Left hindlimb (tissue), 1 donor: ENCODE measurements at places on chromosomes 12 and 14.

GRCh38 chr12:5081016-5081415, 37.3 kb downstream of the KCNA5 start:
- no peak for DNase-seq

DNA sequence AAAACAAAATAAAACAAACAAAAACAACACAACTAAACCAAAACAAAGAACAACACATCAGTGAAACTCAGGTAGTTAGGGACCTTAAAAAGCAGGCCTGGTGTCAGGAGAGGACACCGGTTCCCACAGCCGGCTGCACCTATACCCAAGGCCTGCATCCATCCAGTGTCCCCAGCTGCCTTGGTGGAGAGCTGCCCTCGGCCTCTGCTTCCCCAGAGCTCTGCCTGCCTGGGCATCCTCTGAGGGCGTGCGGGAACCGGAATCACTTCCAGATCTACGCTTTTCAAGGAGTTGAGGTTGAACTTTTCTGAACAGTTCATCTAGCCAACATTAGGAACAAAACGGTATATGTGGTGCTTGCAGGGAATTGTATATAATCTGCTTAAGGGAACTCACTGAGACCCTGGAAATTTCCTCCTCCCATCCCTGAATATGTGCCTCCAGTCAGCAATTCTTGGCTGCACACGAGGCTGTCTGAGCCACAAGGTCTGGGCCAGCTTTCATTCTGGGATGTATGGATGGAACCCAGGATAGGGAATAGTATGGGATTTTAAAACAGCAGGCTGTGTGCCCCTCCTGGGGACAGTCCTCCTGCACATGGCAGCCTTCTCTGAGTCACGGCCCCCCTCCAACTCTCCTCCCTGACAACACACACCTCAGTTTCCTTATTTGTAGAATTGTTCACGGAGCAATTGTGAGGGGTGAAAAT, 319.0 kb upstream of the RTL1 start:
- peak; percentile 52 for DNase-seq

DNA sequence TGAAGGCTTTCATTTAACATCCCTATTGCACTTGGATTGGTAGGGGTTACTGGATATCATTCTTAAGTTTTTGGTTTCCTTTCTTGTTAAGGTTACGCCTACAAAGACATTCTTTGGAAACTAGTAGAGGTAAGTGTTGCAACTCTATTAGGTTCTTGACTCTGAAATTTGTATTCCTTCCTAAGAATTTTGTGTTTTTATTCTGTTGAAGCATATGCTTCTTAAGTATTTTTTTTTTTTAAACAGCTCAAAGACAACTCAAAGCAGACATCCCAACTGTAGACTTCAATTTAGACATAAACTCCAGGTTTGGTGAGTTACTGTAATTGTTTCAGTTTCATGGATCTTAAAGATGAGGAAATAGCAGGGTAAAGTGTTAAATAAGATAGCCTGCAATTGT, 1.1 kb upstream of the RBMS2 start:
- DNase-seq = no peak

GRCh38 chr12:44875417-44875953, 630 bp downstream of the NELL2 start:
- peak; percentile 28 for DNase-seq

- DNase-seq = no peak
Measured at GRCh38 chr14:56724013-56724412, 86.3 kb downstream of the OTX2 start.

DNA sequence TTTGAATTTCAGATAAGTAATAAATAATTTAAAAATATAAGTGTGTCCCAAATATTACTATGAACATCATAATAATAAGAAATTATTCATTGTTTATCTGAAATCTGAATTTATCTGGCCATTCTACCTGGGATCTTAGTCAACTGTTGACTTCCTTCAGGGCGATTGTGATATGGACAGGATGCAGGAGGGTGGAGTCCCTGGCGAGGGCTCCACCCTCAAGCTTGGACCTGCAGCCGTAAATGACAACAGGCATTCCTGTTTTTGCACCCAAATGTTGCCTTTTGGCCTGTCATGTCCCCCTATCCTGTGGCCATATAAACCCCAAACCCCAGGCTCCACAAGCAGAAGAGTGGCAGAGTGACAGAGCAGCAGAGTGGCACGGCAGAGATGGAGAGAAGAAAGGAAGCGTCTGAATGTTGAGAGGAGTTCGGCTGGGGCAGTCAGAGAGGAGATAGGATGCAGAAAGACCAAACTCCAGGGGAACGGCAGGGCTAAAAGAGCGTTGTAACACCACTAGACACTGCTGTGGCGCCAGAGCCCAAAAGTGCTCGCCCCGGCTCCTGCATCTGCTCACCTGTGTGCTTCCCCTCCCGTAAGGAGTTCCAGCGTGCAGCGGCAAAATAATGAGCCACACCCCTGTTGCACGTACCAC, 39.4 kb upstream of the FUT8 start:
- DNase-seq = no peak

DNA sequence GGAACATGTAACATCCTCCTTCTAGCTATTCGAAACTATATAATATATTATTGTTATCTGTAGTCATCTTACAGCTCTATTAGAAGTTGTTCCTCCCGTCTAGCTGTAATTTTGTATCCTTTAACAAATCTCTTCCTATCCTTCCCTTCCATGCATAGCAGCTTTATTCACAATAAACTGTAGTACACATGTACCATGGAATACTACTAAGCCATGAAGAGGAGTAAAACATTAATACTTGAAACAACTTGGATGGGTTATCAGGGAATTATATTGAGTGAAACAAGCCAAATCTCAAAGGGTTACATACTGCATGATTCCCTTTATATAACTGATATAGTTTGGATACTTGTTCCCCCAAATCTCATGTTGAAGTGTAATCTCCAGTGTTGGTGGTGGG, 33.9 kb upstream of the STK38L start:
- no peak for DNase-seq

- no peak for DNase-seq
Measured at GRCh38 chr12:2429032-2429431, 365.7 kb upstream of the FKBP4 start.

- peak; percentile 59 for DNase-seq
Measured at GRCh38 chr14:68727315-68728047, 65.4 kb downstream of the ZFP36L1 start.

GRCh38 chr12:124449623-124450375, 117.6 kb downstream of the NCOR2 start:
- DNase-seq = no peak

DNA sequence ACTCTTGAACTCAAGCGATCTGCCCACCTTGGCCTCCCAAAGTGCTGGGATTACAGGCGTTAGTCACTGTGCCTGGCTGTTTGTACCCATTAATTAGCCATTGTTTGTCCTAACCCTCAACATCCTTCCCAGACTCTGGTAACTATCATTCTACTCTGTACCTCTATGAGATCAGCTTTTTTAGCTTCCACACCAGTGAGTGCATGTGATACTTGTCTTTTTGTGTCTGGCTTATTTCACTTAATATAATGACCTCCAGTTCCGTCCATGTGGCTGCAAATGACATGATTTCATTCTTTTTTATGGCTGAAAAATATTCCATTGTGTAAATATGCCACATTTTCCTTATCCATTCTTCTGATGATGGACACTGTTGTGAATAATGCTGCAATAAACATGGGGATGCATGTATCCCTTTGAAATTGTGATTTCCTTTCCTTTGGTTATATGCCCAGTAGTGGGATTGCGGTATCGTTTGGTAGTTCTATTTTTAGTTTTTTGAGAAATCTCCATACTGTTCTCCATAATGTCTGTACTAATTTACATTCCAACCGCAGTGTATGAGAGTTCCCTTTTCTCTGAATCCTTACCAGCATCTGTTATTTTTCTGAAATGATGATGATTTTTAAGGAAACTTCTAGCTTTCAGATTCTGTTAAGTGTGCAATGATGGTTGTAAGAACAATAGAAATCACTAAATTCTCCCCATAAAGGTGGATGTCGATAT, 6.7 kb upstream of the PPP4R3A start:
- DNase-seq = no peak

- no peak for DNase-seq
Measured at GRCh38 chr12:42299392-42300308, 26.2 kb downstream of the ZCRB1 start.

- no peak for DNase-seq
Measured at GRCh38 chr14:69671365-69672030, 60.1 kb downstream of the SUSD6 start.

GRCh38 chr14:104503691-104504090, 75.9 kb upstream of the C14orf180 start:
- DNase-seq = no peak

DNA sequence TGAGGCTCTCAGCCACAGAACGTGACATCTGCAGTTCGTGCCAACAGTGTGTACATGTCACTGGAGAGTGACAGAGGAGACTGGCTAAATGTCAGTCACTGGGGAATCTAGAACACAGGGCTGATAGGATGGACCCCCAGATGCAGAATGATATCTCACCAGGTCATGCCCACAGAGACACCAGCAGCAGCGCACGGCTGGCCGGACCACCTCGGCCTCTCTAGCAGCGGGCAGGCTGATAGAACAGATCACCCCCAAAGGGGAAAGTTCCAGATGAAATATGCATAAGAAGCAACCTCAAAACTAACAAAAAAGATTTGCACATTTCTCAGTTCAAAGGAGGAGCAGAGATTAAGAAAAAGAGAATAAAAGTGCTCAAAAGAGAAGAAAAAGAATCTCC, 266.5 kb downstream of the SEC23A start:
- DNase-seq = no peak

DNA sequence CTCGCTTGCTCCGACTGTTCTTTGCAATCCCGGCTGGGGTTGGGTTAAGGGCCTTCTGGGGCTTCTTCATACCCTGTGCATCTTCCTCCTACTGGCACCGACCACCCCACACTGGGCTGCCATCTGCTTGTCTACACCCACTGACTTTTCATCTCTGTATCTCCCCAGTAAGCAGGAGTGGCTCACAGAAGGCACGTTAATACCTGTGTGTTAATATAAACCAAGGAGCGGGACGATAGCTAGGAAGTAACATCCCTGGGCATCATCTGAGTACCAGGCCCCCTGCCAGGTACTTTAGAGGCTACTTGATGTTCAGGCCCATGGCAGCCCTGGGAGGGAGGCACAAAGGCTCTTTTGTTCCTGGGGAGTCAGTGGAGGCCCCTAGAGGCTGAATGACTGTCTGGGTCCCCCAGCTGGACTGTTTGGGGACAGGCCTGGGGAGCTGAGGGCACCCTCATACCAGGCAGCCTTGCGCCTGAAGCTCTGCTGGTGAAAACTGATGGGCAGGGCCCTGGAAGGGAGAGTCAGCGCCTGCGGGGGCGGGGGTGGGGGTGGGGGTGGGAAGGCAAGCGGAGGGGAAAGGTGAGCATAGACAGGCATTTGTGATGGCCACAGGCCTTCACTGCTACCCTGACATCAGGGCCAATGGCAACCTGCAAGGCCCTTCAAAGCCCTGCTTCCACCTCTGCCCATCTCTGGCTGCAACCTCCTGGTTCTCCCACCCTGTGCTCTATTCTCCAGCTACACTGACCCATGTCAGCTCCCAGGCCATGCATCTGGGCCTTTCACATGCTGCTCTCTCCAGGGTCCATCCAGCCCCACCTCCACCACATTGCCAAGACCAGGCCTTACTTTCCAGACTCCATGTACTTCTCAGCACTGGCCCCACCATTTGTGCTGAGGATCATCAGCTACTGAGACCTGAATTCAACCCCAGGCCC, 34.2 kb upstream of the DEGS2 start:
- DNase-seq = peak; percentile 41

GRCh38 chr12:88578276-88579160, 1.8 kb downstream of the KITLG start:
- no peak for DNase-seq

GRCh38 chr14:102781063-102781462, 3.8 kb downstream of the TRAF3 start:
- DNase-seq = no peak

DNA sequence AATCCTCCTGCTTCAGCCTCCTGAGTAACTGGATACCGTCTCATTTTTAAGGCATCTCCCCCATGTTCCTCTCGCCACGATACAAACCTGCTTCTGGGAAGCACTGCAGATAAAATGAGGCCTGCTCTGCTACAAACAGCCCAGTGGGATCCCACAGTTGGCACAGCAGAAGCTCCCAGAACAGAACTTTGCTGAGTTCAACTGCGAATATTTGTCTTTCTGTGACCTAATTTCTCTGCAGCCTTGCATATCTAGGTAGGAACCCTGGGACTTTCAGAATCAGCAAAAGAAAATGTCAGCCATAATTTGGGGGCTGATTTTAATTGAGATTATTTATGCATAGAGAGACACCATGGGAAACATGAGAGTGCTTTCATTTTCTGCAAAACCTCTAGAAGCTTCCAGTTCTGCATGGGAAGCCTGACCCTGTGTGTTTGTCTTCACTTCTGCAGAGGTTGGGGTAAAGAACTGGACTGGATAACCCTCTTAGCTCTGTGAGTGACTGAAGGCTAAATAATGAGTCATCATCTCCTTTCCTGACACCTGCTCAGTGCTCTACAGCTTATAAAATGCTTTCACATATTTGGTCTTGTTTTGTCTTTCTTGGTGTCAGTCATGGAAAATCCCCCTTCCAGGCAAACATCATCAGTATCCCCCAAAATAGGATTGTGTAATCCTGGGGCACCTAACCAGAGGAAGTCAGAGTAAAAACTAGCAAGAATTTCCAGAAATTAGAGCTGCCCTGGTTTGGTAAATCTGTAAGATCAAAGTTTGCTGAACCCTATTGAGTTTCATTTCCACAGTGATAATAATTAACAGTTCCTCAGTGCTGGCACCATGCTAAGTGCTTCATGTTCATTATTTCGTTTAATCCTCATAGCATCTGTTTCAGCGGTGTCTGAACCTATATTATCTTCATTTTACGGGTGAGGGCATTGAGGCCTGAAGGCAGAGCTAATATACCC, 185.8 kb downstream of the SLC15A4 start:
- DNase-seq = no peak

- no peak for DNase-seq
Measured at GRCh38 chr12:4849795-4850345, 59.8 kb upstream of the KCNA1 start.

DNA sequence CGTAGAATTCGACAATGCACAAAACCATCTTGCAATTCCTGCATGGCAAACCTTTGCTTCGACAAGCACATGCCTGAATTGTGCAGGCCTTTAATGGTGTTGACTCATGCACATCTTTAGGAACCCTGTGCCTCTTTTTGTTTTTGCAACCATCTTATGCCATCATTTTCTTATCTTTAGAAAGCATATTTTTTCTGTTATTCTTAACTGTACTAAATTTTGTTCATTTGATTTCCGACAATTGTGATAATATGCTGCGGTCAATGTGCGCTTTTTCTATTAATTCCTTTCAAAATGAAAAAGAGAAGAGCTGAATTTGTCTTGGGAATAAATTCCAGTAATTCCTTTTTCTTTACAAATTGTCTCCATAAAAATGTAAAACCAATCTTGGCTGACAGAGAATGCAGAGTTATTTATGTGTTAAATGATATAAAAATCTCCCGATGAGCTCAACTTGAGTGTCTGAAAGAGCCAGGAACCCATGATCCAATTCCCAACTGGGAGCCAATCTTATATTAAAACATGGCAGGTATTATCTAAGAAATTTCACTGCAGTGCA, 20.1 kb upstream of the CDK17 start:
- DNase-seq = no peak

GRCh38 chr12:46318037-46318436, 49.2 kb upstream of the SLC38A1 start:
- no peak for DNase-seq
